NCI-H1930 (cell line): ENCODE measurements at places on chromosomes 4 and X.

DNA sequence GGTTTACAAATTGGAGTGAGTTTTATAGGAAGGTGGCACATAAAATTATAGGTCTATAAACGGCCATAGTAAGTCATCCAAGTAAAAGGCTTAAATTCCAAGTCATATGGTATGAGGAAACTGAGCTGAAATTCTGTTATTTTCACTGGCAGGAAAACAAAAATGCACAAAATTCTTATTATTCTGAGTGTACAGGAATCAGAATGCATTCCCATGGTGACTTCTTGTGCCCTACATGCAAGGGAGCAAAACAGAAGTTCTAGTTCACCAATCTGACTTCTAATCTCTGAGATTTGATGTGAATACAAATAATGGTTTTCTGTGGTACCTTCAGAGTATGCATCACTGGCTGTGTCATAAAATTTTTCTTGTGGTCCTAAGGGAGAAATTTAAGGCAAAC is 102.9 kb downstream of the CLCN4 start:
- DNase-seq, result no peak

GRCh38 chrX:109685656-109686078 is 47.4 kb downstream of the ACSL4 start:
- no peak for DNase-seq

DNA sequence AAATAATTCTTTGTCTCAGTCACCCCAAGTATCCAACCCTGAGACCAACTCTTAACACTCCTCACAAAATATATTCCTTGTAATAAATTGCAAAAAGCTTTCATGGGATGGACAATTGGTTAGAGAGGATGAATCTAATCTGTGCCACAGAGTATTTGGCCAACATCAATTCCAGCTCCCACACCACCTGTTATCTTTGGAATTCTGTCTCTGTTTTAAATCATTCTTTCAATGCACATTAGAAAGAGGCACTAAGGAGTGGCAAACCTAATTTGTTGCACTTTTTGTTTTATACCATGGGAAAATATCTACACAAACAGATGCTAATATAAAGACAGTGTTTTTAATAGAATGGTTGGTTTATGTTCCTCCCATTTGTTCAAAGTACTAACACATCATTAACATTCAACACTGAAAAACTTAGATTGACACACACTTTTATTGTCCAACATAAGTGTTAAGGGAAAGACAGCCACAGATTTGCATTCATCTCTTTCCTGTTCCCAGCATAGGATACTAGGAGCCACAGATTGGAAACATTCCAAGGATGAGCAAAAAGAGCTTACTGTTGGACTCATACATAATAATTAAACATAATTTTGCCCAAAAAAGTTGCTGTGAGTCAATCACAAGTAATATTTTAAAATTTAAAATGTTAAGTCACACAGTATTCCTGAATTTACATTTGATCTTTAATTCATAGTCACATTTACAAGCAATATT is 116.4 kb downstream of the PPA2 start:
- no peak for DNase-seq

- no peak for DNase-seq
These were observed 65.7 kb upstream of the CAMK2D start for GRCh38 chr4:113827285-113827684.

DNA sequence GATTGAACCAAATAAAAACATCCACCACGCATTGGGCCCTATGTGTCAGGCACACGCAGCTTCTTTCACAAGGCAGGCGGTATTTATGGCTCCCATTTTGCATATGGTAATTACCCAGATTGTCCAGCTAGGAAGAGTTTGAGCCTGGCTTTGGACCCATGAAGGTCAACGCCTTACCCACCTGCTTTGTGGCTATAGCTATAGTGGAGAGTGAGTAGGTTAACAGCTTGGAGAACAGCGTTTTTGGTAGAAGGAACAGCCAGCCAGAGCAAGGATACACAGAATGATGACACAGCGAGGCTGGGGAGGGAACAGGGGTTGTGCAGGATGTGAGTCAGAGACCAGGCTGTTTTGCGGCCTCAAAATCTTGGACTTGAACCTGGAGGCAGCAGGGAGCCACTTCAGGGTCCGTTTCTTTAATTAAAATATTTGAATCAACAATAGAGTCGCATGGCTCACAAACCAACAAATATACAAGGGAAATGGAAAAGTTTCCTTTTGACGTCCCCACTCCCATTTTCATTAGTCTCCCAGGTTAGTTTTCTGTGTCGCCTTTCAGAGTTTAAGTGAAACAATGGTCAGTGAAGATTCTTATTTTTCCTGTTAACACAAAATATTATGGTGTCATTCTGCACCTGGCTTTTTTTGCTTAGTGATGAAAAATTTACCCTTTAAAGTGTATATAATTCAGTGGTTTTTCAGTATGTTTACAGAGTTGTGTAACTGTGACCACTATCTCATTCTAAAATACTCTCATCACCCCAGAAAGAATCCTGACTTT is 118.2 kb upstream of the STX18 start:
- DNase-seq, result no peak

GRCh38 chrX:132393992-132394391 is 94.8 kb downstream of the MBNL3 start:
- DNase-seq, result no peak

DNA sequence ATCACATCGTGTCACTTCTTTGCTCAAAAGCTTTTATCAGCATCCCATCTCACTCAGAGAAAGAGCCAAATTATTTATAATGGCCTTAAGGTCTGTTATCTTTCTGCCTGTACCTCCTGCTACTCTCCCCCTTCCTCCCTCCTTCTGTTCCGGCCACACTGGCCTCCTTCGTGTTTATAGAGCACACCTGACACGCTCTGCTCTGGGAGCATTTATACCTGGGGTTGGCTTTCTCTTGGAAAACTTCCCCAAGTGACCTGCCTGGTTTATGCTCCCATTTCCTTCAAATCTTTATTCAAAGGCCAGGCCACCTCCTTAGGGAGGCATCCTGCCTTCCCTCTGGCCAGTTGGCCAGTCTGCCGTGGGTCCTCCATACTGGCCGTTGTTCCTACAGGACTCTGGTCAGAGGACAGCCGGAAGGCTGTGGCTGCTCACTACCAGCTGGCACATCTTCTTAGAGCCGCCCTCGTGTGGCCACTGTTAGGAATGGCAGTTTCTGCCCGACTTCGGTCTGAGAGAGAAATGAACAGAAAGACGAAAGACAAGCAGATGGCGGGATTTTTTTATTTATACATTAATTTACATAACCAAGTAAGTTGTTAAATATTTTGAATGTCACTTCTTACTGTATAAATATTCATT is 80.2 kb upstream of the CBLL2 start:
- DNase-seq, result peak; percentile 39

GRCh38 chr4:132240081-132240480 is 909.0 kb upstream of the PCDH10 start:
- no peak for DNase-seq

- no peak for DNase-seq
These were observed 77.2 kb upstream of the BCOR start for GRCh38 chrX:40174854-40175510.

DNA sequence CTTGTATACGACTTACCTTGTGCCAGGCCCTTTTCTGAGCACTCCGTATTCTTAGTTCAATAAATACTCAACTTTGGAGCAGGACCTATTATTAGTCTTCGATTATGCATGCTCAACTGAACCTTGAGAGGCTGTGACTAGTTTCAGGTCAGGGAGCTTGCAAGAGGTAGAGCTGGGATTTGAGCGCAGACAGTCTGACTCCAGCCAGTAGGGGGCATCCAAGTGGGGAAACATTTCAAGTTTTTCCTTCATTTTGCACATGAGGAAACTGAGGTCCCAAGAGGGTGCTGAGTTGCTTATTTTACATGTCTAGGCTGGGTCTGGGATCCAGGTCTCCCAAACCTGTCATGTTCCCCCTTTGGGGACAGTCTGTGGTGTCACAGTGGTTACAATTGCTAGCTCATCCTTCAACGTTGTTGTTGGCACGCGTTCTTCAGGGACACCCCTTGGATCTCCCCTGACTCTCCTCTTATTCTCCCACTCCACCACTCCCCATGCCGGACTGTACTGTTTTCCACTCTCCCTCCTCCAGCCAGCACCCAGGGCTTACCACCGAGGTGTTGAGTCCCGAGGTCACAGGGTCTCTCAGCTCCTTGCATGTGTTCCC is 6.7 kb upstream of the PRICKLE3 start:
- DNase-seq, result peak; percentile 5

GRCh38 chr4:72286185-72286584 is 254.4 kb downstream of the NPFFR2 start:
- DNase-seq, result no peak

DNA sequence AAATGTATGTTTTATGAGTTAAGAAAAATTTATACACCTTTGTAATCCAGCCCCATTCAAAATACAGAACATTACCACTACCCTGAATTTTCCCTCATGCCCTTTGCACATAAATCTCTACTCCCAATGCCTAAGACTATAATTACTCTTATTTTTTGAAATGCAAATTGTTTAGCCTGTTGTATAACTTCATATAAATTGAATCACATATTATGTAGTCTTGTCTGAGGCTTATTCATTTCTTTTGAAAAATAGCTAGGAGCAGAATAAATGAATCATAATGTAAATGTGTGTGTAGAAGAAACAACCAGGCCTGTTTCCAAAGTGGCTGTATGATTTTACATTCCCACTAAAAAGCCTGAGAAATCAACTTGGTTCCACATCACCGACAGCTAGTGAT is 319.8 kb downstream of the DCAF12L2 start:
- no peak for DNase-seq
